ENCODE measurements at places on chromosomes 2 and 18. TPM values are rescaled to one million over a fixed set of nuclear protein-coding genes. Genes with fewer than 3 reads are reported as not detected.

ASB18 gene
- 0.38 TPM for total RNA-seq

L3MBTL4 gene
- 1.0 TPM for total RNA-seq

CCT4 gene
- 183 TPM for total RNA-seq

REG3G gene
- total RNA-seq = not detected

HOXD3 gene
- total RNA-seq = not detected

LCT gene
- total RNA-seq = under 0.01 TPM

SPR gene
- 12.2 TPM for total RNA-seq

SPDYA gene
- total RNA-seq = 1.4 TPM

KCNF1 gene
- total RNA-seq = not detected

ACMSD gene
- total RNA-seq = not detected

FBXO15 gene
- 0.13 TPM for total RNA-seq

FOXI3 gene
- total RNA-seq = not detected

MIB1 gene
- 82.3 TPM for total RNA-seq

MOGAT1 gene
- not detected for total RNA-seq

TMEM198 gene
- under 0.01 TPM for total RNA-seq

DNA sequence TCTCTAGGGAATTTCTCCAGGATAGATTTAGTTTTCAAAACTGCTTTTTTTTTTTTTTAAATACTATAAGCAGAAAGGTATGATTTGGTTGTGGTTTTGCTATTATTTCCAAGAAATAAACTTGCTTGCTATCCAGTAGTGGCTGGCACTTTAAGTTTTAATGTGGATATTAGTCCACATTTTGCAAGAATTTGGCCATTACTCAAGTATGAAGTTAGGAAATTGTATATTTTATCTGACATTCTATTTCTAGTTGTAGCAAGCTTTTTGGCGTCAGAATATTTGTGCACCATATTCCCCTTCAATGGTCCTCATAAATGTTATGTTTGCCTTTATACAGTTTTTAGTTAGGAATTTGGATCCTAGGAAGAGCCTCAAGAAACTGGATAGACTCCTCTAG, 226.3 kb downstream of the ZNF521 start:
- DNase-seq = no peak

GRCh38 chr2:219017201-219017931, 23.9 kb downstream of the CFAP65 start:
- DNase-seq = no peak

GRCh38 chr2:226002438-226002837, 602.9 kb downstream of the NYAP2 start:
- DNase-seq = peak; percentile 89

DNA sequence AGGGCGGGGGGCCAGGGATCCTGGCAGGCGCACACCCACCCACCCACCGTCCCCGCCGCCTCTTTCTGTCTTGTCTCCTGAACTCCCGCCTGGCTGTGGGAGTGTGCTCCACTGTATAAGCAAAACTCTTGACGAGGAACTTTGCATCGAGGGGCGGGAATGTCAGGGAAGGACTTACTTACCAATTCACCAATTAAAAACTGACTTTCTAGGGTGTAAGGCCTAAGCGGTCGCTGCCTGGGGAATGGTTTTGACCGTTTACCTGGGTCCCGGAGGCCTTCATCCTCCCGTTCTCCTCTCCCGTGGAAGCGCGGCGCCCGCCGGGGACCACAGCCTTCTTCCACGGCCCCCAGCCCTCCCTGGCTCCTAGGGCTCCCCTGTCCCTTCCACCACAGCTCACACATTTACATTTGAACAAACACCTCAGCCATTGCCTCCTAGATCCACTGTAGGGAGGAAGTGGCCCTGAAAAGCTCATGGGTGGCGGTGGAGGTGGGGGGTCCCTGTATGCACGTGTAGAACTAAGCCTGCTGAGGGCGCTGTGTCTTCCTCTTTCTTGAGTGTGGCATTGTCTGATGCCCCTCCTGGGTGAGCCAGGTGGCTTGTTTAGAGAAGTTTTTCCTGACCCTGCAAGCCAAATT, 8.9 kb downstream of the ASIC4 start:
- DNase-seq = no peak

DNA sequence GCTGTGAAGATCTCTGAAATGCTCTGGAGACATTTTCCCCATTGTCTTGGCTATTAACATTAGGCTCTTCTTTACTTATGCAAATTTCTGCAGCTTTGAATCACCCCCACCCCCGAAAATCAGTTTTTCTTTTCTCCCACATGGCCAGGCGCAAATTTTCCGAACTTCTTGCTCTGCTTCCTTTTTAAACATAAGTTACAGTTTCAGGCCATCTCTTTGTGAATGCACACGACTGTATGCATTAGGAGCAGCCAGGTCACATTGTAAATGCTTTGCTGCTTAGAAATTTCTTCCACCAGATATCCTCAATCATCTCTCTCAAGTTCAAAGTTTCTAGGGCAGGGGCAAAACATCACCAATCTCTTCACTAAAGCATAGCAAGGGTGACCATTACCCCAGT, 106.8 kb downstream of the PARD3B start:
- DNase-seq = no peak

GRCh38 chr2:202429164-202429980, 53.2 kb downstream of the BMPR2 start:
- DNase-seq = no peak

DNA sequence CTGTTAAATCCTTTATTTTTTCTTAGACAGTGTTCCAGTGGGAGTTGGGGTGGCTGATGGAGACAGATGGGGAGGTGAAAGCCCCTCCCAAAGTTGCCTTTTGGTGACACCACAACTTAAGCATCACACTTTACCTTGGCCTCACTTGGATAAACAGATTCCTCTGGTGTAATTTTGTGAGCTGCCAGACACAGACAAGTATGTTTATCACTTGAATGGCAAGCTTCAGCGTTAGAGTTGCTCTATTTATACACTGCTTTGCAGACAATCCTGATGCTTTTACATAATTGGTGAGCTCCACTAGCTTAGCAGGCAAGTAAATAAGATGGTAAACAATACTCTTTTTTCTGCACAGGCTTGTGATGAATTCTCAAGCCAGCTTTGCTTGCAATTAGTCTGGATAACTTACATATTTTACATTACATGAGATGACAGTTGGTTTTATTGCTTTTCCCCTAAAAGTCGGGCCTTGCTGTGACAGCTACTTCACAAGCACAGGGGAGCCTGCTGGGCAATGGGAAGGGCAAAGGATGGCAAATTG, 226.2 kb downstream of the SLC8A1 start:
- no peak for DNase-seq

- DNase-seq = no peak
Observed at GRCh38 chr18:28256166-28256565, 79.2 kb upstream of the CDH2 start.

- DNase-seq = peak; percentile 99
Observed at GRCh38 chr2:96665083-96665569, 22.6 kb downstream of the FER1L5 start.

DNA sequence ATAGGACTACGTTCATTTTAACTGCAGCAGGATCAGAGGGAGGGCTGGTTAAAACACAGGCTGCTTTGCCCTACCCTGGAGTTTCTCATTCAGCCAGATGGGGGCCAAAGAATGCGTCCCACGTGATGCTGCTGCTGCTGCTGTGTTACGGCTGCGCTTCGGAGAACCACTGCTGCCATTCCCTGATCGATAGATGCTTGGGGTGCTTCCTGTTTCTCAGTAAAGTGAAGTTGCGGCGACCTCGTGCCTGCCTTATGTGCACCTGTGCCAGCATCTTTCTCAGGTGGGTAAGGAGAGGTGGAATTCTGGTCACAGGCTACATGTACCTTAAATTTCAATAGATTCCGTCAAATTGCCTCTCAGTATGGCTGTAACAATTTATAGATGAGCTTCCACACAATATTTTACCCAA, 24.7 kb upstream of the TOGARAM2 start:
- DNase-seq = no peak

- no peak for DNase-seq
Observed at GRCh38 chr18:356778-357177, 88.9 kb upstream of the THOC1 start.

GRCh38 chr2:167957662-167958061, 289.7 kb downstream of the STK39 start:
- no peak for DNase-seq

- peak; percentile 25 for DNase-seq
Observed at GRCh38 chr2:220478305-220479058, 851.1 kb downstream of the SLC4A3 start.

DNA sequence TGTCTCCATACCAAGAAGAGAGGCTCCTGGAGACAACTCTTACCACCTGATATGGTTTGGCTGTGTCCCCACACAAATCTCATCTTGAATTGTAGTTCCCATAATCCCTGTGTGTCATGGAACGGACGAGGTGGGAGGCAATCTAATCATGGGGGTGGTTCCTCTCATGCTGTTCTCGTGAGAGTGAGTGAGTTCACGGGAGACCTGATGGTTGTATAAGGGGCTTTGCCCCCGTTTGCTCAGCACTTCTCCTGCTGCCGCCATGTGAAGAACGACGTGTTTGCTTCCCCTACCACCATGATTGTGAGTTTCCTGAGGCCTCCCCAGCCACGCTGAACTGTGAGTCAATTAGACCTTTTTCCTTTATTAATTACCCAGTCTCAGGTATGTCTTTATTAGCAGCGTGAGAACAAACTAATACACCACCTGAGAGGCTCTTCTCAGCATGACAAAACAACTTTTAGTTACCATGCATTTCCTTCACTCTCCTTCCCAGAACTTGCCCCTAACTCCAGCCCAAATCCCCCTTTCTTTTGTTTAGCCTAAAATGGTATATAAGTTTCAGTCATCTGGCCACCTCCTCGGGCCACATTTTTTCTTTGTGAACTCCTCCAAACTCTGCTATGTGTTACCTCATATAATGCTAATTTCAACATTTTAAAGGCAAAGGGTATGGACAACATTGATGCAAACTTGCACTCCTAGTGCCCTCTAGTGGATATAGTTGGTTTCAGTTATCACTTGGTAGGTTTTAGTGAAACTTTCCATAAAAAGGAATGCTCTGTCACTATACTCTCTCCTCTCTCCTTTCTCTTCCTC, 58.6 kb upstream of the SLC25A52 start:
- DNase-seq = peak; percentile 52

- no peak for DNase-seq
Observed at GRCh38 chr2:28206762-28207161, 185.9 kb upstream of the FOSL2 start.

- peak; percentile 12 for DNase-seq
Observed at GRCh38 chr2:71548646-71549425, 95.5 kb downstream of the DYSF start.

DNA sequence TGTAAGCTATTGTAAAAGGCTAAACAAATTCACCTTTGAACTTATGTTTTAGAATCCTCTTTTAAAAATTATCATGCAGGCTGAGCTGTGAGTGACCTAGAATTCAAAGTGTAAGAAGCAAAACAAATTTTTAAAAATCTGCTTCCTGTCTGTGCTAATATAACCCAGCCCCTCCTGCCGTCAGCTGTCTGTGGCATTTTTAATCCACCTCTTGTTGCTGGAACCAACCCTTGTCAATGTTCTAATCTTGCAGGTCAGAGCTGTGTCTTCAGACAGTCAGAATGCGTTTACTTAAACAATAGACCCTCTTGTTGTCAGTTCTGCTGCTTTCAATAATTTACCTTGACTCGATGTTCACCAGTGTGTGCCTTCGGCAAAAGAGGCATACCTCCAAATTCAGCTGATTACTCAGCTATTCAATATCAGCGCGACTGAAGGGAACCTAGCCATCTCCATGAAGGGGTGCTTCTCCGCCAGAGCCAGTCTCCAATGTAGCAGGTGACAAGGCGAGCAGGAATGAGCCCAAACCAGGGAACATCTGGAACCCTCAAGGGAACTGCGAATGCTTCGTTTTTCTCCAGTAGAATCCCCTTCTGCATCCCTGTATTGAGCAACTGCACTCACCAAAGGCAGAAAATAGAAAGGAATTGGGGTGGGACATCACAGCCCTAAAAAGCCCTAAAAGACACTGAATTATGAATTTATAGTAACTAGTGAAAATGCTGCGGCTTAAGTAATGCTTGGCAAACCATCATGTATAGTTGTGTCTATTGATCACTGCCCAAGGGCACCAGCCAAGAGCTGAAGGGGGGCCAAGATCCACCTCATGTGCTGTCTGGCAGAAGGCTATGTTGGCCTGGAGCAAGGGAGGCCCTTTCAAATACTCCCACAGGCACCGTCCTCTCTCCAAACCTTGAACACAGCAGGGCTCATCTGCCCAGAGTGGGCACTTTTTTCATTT, 62.5 kb downstream of the LYPD6B start:
- DNase-seq = no peak

GRCh38 chr2:235533616-235534385, 40.0 kb downstream of the AGAP1 start:
- DNase-seq = no peak

- peak; percentile 80 for DNase-seq
Observed at GRCh38 chr18:9101730-9102507, 580 bp upstream of the NDUFV2 start.

- DNase-seq = no peak
Observed at GRCh38 chr2:179817181-179817841, 44.1 kb downstream of the ZNF385B start.

DNA sequence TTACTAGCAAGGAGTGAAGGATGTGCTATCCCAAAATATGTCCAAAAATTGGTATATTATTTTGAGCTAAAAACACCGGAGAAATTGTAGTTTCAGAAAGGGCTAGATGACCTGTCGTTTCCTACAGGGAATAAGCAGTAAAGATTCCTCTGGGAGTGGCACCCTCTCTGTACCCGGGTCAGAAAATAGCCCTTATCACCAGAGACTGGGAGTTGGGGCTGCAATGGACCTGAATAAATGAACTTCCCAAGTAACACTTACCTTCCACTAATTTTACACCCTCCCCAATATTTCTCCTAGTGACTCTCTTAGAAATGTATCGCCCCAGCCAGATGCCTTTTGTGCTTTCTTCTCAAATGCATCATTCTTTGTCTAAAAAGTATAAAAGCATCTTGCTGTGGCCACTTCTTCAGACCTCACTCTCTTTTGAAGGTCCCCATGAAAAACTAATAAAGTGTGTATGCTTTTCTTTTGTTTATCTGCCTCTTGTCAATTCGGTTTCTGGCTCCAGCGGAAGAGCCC, 734 bp upstream of the RMC1 start:
- no peak for DNase-seq

DNA sequence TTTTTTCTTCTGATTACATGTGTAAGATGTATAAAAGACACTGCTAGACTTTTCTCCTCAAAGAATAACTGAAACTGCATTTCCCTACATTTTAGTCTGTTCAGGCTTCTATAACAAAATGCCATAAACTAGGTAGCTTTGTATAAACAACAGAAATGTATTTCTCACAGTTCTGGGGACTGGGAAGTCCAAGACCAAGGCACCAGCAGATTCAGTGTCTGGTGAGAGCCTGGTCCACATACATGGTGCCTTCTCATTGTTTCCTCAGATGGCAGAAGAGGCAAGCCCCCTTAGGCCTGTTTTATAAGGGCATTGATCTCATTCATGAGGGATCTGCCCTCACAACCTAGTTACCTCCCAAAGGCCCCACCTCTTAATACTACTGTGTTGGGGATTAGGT, 71.5 kb downstream of the MAPRE2 start:
- DNase-seq = no peak
